Activated CD4-positive, alpha-beta T cell treated with anti-CD3 and anti-CD28 coated beads, Interleukin-2, amount 10 ng/mL, durations not matched to agents 24 days and 14 days (primary cell): ENCODE measurements at places on chromosomes 7 and 10. TPM values are rescaled to one million over a fixed set of nuclear protein-coding genes. Genes with fewer than 3 reads are reported as not detected.

The OSBPL3 gene
- total RNA-seq: 93.7 and 93.8 TPM in 2 replicates

The CCDC172 gene
- not detected in 2 replicates for total RNA-seq

The HYAL4 gene
- total RNA-seq: not detected in 2 replicates

The GJD4 gene
- total RNA-seq: not detected in 2 replicates

The SHTN1 gene
- 0.05 and 0.07 TPM in 2 replicates for total RNA-seq

The FOXI2 gene
- total RNA-seq: not detected in 2 replicates

The PRPS1L1 gene
- total RNA-seq: not detected in 2 replicates

The NPY gene
- not detected in 2 replicates for total RNA-seq

The ANKRD30A gene
- not detected in 2 replicates for total RNA-seq

The GIMAP4 gene
- 61.1 and 62.7 TPM in 2 replicates for total RNA-seq

The DNAJC12 gene
- 23.8 and 24.2 TPM in 2 replicates for total RNA-seq

GRCh38 chr7:108138911-108139310, 8.8 kb upstream of the LAMB4 start:
- peak; percentile 46 for DNase-seq

- DNase-seq: no peak
Observed at GRCh38 chr10:91418416-91418815, 8.3 kb downstream of the HECTD2 start.

- DNase-seq: no peak
Observed at GRCh38 chr10:46548498-46549090, 7.9 kb downstream of the GPRIN2 start.

- DNase-seq: no peak
Observed at GRCh38 chr7:117008118-117008885, 55.0 kb downstream of the ST7 start.

DNA sequence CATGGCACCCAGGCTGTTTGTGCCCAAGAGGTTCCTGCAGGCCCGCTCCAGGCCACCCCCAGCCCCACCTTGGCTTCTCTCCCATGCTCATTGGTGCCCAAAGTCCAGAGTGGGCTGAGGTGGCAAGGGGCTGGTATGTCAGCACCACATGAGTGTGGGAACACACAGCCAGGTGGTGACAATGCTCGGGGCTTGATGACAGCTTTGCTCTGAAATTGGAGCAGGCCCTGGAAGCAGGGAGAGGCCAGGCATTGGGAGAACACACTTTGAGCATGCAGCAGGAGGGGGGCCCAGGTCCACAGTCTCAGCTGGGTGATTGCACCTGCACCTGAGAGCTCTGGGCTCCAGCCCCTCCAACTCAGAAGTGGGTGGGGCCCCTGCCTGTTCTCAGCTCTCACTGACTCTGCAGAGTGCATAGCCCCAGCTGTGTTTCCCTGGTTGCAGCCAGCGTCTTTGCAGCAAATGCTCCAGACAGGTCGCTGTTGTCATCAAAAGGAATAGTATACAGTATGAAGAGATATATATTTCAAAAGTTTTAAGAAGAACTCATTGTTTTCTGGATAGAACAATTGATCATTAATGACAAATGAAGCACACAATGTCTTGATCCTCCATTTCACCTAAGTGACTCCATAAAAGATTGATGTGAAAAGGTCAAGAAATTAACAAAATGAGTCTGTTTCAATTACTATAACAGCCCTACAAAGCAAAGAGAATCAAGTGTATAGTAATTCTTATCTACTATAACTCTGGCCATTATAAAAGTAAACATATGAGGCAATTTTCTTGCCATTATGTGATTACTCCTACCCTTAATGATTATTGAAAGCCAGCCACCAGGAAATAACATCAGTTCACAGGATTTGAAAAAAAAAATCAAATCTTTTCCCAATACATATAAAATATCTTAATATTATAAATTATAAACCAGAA, 848.1 kb downstream of the PCDH15 start:
- DNase-seq: no peak

- no peak for DNase-seq
Observed at GRCh38 chr10:78570633-78571235, 498.0 kb upstream of the ZMIZ1 start.

DNA sequence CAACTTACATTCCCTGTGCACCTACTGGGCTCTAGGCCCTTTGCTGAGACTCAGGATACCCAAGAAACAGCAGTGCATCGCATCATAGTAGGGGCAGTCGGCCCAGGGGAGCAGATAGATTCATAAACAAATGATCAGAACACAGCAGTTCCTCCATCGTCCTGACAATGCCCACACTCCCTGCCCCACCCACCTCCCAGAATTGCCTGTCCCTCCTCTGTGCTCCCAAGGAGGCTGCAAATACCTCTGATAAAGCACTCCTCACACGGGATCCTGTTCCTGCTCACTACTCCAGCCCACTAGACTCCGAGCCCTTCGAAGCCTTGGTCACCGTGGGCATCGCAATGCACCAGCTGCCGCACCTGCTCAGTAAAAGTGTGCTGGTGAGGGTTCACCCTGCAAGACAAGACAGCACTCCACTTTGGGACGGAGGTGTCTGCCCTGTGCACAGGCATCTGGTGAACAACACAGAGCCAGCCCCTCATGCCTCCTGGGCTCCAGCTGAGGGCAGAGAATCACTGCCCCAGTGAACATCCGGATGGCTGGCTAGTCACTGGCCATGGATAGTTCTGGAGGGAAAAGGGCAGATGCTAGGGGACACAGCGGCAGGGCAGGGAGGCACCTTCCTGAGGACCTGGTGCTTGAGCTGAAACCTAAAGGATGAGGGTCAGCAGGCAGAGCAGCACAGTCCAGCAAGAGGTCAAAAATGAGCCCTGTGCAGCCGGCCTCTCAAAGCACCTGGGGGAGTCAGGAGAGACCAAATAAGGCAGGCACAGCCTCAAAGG, 60.7 kb downstream of the TNS3 start:
- no peak for DNase-seq

DNA sequence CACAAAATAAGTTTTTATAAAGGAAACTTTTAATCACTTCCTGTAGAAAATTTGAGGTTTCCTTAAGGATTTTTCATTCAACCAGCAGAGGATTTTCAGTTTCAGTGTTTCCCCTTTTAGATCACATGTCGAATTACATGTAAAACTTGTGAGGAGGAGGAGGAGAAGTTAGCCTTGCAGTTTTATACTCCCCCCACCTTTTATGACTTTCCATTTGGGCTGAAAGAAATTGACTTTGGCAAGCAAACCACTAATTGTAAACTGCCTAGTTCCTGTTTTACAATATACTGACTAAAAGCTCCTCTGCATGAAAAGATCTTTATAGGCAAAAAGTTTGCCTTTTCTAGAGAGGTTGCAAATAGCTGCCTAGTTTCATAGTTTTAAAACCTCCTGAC, 3.0 kb downstream of the BAMBI start:
- no peak for DNase-seq

- DNase-seq: no peak
Observed at GRCh38 chr10:48818861-48819520, 120.6 kb downstream of the LRRC18 start.

- no peak for DNase-seq
Observed at GRCh38 chr7:107118109-107118900, 50.5 kb upstream of the HBP1 start.

DNA sequence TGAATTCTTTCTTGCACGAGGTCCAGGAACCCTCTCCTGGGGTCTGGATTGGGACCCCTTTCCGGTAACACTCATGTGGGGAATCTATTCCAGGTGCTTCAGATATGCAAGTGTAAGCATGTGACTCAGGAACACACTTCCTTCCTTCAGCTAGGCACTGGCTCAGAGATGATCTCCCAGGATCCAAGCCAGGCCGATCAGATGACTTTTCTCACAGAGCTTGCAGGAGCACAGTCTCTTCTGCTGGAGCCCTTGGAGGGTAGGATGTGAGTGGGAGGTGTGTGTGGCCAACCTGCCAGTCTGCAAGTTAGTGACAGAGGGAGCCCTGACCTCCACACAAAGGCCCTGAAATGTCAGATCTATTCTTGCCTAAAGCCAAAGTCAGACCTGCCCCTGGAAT, 108.3 kb downstream of the CPXM2 start:
- no peak for DNase-seq

GRCh38 chr10:95573527-95573926, 12.4 kb upstream of the SORBS1 start:
- no peak for DNase-seq

DNA sequence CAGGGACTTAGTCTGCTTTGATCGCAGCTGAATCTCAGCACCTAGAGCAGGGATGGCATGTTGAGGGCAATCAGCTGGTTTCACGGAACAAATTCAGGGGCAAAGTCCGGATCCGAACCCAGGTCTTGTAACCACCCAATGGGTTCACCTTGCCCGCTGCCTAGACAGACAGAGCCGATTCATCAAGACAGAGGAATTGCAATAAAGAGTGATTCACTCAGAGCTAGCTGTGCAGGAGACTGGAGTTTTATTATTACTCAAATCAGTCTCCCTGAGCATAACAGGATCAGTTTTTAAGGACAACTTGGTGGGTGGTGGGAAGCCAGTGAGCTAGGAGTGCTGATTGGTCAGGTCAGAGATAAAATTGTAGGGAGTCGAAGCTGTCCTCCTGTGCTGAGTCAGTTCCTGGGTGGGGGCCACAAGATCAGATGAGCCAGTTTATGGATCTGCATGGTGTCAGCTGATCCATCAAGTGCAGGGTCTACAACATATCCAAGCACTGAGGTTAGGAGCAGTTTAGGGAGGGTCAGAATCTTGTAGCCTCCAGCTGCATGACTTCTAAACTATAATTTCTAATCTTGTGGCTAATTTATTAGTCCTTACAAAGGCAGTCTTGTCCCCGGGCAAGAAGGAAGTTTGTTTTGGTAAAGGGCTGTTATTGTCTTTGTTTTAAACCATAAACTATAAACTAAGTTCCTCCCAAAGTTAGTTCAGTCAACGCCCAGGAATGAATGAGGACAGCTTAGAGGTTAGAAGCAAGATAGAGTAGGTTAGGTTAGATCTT, 43.5 kb upstream of the CHST3 start:
- DNase-seq: no peak

DNA sequence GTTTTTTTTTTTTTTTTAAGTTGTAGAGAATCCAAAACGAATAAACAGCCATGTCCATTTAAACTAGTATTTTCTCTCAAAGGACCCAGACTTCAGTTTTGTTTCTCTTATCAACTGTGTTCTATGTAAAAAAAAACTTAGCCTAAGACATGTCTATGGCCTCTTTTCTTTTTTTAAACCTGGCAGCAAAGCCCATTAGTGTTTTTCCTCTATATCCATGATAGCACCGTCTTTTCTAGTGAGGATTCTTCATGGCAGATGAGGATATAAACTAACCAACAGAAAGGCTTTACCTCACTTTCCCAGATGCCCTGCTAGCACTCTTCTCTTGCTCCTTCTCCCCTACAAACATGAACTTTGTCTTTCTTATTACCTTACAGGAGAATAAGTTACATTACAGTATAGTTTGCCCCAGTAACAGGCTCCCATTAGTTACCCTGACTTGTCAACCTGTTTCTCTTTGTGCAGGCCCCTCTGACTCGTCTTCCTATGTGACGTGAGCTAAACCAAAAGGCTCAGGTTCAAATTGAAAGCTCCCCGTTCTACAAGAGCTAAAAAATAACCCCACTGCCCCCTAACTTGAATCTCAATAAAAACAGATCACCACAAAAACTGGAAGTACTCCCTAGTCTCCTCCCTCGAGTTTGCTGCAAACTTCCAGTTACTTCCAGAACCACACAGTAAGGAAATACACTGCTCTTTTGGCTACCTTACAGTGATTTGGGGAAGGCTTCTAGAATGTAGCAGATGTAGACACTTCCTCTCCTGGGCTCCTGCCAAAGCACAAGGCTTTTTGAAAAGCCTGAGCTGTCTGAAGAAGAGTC, 20.1 kb downstream of the P4HA1 start:
- DNase-seq: peak; percentile 65

DNA sequence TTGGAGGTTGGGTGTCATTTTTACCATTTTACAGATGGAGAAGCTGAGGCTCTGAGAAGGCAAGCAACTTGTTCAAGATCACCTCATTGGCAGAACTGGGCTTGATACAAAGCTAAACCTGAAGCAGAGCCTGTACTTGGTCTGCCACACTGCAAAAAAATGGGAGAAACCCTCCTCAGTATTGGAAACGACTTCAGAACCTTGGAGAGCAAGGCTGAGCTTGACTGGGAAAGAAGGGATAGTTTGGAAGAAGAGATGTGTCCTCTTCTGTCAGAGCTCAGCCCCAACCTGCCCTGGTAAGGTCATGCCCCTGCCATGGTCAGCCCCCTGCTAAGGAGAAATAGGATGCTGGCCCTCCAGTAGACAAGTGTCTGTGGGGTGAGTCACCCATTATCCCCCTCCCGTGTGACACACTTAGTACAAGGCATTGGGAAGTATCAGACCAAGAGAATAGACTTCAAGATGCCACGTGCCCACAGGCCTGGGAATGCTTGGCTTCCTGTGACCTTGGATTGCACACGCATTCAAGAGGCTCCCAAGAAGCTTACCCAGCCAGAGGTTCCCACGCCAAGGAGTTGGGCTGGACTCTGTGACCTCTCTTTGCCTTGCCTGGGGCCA, 56.2 kb upstream of the SMNDC1 start:
- DNase-seq: no peak

DNA sequence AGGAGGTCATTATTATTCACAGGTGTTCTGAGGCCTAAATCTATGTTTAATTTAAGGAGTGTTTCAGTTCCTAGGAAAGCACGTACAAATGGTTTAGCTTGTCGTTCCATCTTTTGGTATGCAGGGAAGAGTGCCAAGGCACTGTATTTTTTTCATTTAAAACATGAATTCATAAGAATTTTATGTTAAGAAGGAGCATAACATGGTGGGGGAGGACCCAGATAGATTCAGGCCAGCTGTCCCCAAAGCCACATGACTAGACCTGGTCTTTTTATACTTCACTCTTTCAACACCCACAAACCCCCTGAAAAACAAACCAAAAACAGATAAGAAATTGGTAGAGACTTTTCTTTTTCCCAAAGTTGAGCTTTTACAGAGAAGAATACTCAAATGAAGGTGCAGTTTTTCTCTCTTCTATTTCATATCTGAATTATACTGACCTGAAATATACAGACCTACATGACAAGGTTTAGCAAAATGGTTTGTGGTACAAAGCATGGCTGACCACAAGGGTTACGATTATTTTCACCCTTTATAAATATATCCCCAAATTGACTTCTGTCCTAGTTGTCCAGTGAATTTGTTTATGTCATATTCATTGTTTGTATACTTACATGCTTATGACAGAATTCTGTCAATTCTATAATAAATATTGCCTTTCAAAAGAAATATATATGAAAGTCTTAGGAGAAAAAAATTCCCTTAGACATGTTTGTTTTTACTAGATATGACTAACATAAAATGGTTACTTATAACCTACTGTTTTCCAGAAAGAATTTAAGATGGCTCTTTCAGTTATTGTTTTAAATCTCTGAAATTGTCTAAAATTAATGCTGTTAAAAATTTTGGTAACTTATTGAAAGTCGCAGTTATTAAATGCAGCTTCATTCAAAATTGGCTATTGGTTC, 71.3 kb downstream of the AP3M1 start:
- peak; percentile 37 for DNase-seq

GRCh38 chr7:99243751-99244337, 28.8 kb upstream of the MYH16 start:
- no peak for DNase-seq
